ENCODE measurements at places on chromosomes 16 and 17. TPM values are rescaled to one million over a fixed set of nuclear protein-coding genes. Genes with fewer than 3 reads are reported as not detected.

Gene C16orf92
- not detected for polyA plus RNA-seq

Gene TMC7
- 0.93 TPM for polyA plus RNA-seq

Gene HSD17B1
- polyA plus RNA-seq = 1.3 TPM

Gene ITGB3
- 4.6 TPM for polyA plus RNA-seq

Gene C16orf89
- not detected for polyA plus RNA-seq

Gene CA4
- 0.15 TPM for polyA plus RNA-seq

Gene KCTD2
- 27.5 TPM for polyA plus RNA-seq

Gene SLC47A1
- 3.5 TPM for polyA plus RNA-seq

Gene AXIN2
- polyA plus RNA-seq = 7.9 TPM

Gene MT3
- polyA plus RNA-seq = 0.43 TPM

GRCh38 chr17:74877592-74878548 lies 5.1 kb upstream of the FDXR start:
- H3K4me3 ChIP-seq = no peak overlapping the region
- no peak overlapping the region for H3K27ac ChIP-seq
- no peak for DNase-seq
- H3K27me3 ChIP-seq = peaks cover 10% of the 10 kb centered on the region

- peaks cover 6% of the 10 kb centered on the region for H3K4me1 ChIP-seq
- no peak overlapping the region for H3K4me3 ChIP-seq
- no peak overlapping the region for H3K27ac ChIP-seq
- no peaks in the 10 kb centered on the region for H3K27me3 ChIP-seq
- H3K36me3 ChIP-seq = peaks cover 21% of the 10 kb centered on the region
Measured at GRCh38 chr16:1643521-1643920, 31.4 kb downstream of the CRAMP1 start.

DNA sequence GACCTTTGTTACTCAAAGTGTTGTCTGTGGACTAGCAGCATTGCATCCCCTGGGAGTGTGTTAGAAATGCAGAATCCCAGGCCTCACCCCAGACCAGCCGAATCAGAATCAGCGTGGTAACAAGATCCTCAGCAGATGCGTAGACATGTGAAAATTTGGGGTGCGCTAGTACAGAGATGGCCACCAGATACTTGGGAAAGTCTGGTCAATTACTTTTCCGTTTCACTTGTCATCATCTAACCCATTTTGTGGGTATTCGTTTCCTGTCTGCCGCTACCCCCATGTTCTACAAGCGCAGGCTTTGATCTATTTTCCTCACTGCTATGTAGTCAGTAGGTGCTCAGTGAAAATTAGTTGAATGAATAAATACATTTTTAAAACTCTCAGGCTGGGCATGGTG lies 33.1 kb upstream of the HERPUD1 start:
- H3K4me1 ChIP-seq = no peaks in the 10 kb centered on the region
- H3K27me3 ChIP-seq = no peaks in the 10 kb centered on the region
- DNase-seq = no peak
- H3K36me3 ChIP-seq = no peaks in the 10 kb centered on the region
- H3K27ac ChIP-seq = no peak overlapping the region

DNA sequence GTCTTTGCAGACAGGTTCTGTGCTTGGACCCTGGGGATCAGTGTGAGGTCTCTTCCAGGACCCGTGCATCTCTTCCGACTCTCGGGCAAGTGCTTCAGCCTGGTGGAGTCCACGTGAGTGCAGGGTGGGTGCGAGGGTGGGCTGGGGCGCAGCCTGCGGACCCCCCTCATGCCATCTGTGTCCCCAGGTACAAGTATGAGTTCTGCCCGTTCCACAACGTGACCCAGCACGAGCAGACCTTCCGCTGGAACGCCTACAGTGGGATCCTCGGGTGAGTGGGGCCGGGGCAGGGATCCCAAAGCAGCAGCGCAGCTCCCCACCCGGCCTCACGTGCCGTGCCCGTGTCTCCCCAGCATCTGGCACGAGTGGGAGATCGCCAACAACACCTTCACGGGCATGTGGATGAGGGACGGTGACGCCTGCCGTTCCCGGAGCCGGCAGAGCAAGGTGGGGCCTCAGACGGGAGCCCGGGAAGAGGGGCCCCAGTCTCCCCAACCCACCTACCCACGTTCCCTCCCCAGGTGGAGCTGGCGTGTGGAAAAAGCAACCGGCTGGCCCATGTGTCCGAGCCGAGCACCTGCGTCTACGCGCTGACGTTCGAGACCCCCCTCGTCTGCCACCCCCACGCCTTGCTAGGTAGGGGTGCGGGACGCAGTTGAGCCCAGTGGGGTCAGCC lies 10.1 kb downstream of the GNPTG start:
- no peak for DNase-seq
- H3K4me1 ChIP-seq = no peaks in the 10 kb centered on the region
- no peak overlapping the region for H3K27ac ChIP-seq
- peaks cover 12% of the 10 kb centered on the region for H3K36me3 ChIP-seq
- no peaks in the 10 kb centered on the region for H3K27me3 ChIP-seq

- no peaks in the 10 kb centered on the region for H3K4me1 ChIP-seq
- DNase-seq = no peak
- H3K4me3 ChIP-seq = no peak overlapping the region
- H3K27me3 ChIP-seq = peaks cover 78% of the 10 kb centered on the region
Measured at GRCh38 chr17:40675905-40676304, 10.9 kb upstream of the KRT222 start.

- H3K4me3 ChIP-seq = no peak overlapping the region
- no peak for DNase-seq
- no peaks in the 10 kb centered on the region for H3K27me3 ChIP-seq
- H3K36me3 ChIP-seq = no peaks in the 10 kb centered on the region
Measured at GRCh38 chr17:56982312-56982711, 4.4 kb downstream of the SCPEP1 start.

GRCh38 chr16:56987692-56988091 lies 1.7 kb upstream of the NLRC5 start:
- no peak overlapping the region for H3K4me3 ChIP-seq
- no peak for DNase-seq
- no peaks in the 10 kb centered on the region for H3K27me3 ChIP-seq
- no peaks in the 10 kb centered on the region for H3K36me3 ChIP-seq

- H3K27me3 ChIP-seq = no peaks in the 10 kb centered on the region
- H3K4me3 ChIP-seq = no peak overlapping the region
- no peak for DNase-seq
- no peak overlapping the region for H3K27ac ChIP-seq
- H3K4me1 ChIP-seq = no peaks in the 10 kb centered on the region
Measured at GRCh38 chr17:34313164-34313563, 6.1 kb upstream of the CCL8 start.

Measured in SK-N-SH (cell line).